ENCODE measurements at places on chromosomes 12 and 14.

DNA sequence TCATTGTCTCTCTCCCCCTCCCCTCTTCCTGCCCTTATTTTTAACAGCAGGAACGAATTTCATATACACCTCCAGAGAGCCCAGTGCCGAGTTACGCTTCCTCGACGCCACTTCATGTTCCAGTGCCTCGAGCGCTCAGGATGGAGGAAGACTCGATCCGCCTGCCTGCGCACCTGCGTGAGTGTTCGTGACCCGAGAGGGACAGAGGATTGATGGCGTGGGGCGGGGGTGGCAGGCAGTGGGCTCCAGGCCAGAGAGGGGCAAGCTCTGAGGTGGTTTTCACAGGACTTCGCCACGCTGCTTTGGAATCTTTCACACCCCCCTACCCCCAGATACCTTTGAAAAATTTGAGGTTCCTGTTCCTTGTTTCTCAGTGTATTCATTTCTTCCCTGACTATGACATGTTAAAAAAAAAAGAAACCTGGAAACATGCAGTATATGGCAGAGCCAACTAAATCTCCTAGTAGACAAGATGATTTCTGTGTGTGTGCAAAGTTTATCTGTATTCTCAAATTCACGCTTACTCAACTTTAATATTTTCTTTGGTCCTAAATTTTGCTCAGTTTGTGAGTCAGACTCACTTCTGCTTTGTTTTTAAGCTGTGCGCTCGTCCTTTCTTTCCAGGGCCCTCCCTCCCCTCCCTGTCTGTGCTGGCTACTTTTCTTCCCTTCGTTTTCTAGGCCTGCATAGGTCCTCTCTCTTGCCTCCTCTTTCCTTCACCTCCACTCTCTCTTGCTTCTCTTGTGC, 103.1 kb downstream of the ETV6 start:
- H3K4me1 ChIP-seq: peaks cover 50% of the 10 kb centered on the region
- DNase-seq: no peak
- peak overlapping the region; percentile 59 for H3K4me3 ChIP-seq
- peak overlapping the region; percentile 93 for H3K27ac ChIP-seq
- peaks cover 19% of the 10 kb centered on the region for H3K36me3 ChIP-seq
- H3K27me3 ChIP-seq: no peaks in the 10 kb centered on the region

- no peak overlapping the region for H3K27ac ChIP-seq
- no peaks in the 10 kb centered on the region for H3K27me3 ChIP-seq
- no peak overlapping the region for H3K4me3 ChIP-seq
- no peak for DNase-seq
- no peaks in the 10 kb centered on the region for H3K4me1 ChIP-seq
Observed at GRCh38 chr12:75452675-75453330, 27.8 kb upstream of the GLIPR1 start.

- H3K36me3 ChIP-seq: peaks cover 30% of the 10 kb centered on the region
- no peak for DNase-seq
- H3K4me1 ChIP-seq: peaks cover 12% of the 10 kb centered on the region
- no peak overlapping the region for H3K4me3 ChIP-seq
Observed at GRCh38 chr12:31488737-31489338, 102.1 kb downstream of the DENND5B start.

DNA sequence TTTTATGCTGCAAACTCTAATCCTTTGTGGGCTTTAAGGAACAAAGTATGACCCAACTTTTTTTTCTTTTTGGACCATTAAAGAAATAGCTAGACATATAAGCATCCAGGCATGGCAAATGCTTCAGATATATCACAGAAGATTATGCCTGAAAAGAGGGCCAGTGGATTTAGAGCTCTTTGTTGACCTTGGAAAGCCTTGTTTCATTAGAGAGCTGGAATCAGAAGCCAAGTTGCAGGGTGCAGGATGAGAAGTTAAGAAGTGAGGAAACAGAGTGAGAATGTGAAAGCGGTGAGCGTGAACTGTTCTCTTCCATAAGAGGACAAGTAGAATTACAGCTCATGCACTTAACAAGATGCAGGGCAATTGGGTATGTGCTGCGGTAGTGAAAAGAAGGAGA, 373.7 kb downstream of the SYT1 start:
- no peak overlapping the region for H3K4me3 ChIP-seq
- no peaks in the 10 kb centered on the region for H3K27me3 ChIP-seq
- no peaks in the 10 kb centered on the region for H3K4me1 ChIP-seq
- no peaks in the 10 kb centered on the region for H3K36me3 ChIP-seq
- no peak for DNase-seq

- no peak for DNase-seq
- H3K4me3 ChIP-seq: no peak overlapping the region
- H3K36me3 ChIP-seq: no peaks in the 10 kb centered on the region
- H3K27ac ChIP-seq: no peak overlapping the region
Observed at GRCh38 chr12:53223389-53224060, 8.5 kb downstream of the RARG start.

All from memory B cell (primary cell).